ENCODE measurements at places on chromosomes 6 and 20.
A peak's percentile ranks its signal among the peaks of the same experiment; 100 is the strongest.

DNA sequence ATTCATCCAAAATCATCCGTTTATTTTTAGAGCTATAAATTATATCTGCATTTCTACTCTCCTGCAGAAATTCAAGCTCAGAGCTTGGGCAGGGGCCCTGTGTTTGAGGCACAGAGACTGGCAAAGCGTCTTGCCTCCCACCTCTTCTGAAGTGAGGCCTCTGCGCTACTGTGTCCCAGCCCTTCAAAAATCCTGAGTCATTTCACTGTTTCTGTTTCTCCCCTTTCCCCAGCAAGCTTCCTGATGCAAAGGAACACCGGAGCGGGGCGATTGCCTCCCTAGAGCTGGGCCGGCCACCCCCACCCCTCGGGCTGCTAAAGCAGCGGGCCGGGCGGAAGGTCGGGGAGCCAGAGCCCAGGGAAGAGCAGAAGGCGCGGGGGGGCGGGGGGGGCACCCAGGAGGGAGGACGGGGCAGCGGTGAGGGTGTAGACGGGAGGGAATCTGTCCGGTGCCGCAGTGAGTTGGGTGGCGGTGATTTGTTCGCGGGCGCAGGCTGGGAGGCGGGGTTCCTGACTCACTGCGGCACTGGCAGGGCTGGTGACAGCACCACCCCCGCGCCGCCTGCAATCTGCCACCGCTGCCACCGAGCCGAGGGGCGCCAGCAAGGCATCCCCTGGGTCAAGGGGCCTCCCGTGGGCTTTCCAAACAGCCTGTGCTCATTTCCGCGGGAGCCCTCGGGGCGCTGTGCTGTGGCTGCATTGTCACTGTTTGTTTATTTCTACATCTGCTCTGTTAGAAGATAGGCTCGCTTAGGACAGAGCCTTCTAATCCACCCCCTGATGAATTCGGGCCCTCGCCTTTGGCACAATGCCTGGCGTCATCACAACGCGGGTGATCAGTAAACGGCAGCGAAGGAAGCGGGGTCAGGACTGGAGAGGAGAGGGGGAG, 46.5 kb upstream of the SNAP25 start:
- DNase-seq = peak; percentile 60

- peak; percentile 78 for DNase-seq
Observed at GRCh38 chr6:30782425-30783014, 38.2 kb upstream of the IER3 start.

- no peak for DNase-seq
Observed at GRCh38 chr20:3654326-3655130, 8.7 kb downstream of the GFRA4 start.

- peak; percentile 15 for DNase-seq
Observed at GRCh38 chr6:56995347-56995902, 40.5 kb downstream of the BEND6 start.

GRCh38 chr6:121594053-121594452, 158.6 kb downstream of the GJA1 start:
- DNase-seq = no peak

GRCh38 chr6:12022953-12023388, 10.9 kb downstream of the HIVEP1 start:
- DNase-seq = no peak

DNA sequence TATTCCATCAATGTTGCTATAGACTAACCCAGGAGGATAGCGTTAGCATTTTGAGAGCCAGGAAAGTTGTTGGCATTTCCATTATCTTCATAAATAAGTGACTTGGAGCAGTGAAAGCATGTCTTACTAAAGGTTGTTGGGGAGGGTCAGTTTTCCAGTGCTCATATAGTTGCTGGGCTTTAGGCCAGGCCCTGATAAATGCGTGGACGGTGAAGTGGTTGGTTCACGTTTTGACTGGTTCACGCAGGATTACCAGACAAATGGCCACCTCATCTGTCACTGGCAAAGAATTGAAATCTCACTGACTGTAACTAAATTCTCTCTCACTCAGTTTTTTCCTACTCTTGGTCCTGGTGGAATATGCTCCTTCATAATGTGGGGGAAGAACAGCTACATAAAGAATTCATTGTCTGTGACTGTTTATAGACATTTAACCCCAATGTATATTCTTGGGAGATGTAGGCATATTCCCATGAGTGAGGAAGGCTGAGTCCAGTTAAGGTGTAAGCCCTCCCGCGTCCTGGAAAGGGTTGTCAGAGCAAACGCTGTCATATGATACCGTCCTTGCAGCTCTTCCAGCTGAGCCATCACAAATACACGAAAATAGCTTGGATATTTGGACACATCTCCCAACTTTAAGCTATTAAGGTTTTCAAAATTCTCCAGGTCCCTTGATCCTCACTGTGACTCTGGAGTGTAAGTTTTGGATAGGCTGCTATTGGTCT, 27.8 kb downstream of the LRRC1 start:
- no peak for DNase-seq
